GM12891 (cell line): ENCODE measurements at places on chromosomes 2 and 18.

GRCh38 chr2:3574155-3574554 lies 905 bp upstream of the RPS7 start:
- DNase-seq = no peak

DNA sequence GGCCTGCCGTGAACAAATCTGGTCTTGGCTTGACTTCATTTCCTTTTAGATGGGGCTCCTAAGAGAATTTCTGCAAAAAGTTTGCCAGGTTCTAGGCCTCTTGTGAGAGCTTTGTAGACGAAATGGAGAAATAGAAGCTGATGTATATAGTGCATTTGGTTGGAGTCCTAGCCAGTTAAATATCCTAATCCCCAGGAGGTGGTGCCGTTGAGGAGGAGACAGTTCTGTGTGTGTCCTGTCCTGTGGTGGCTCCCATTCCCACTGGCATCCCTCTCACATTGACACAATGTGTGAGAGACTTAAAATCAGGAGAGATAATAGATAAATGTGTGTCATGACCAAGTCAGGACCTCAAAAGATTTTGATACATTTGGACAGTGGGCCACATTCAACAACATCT lies 34.6 kb upstream of the DNER start:
- DNase-seq = no peak

- DNase-seq = no peak
These were observed 13.7 kb upstream of the TTC39C start for GRCh38 chr18:24000613-24001490.

DNA sequence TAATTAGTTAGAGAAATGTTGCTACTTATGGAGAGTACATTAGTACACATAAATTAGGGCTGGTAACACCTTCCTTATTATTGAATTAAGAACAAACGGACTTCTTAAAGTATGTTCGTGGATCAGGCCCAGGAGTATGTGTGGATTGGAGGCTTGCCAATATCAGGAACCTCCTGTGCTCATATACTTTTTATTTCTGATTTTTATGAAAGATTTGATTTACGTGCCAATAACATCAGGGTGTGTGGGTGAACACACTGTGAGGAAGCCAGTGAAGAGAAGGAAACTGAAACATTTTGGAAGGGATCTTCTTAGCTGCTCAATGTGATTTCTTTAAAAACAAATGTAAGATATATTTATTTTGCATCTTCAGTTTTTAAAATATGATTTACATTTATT lies 113.0 kb downstream of the EFEMP1 start:
- DNase-seq = no peak

- DNase-seq = no peak
These were observed 48.7 kb downstream of the ATIC start for GRCh38 chr2:215360596-215360995.
